Stimulated activated CD4-positive, alpha-beta T cell treated with anti-CD3 and anti-CD28 coated beads, Interleukin-4, amount 100 ng/mL, for 24 hours (primary cell): ENCODE measurements at places on chromosomes 7 and 10.
A peak's percentile ranks its signal among the peaks of the same experiment; 100 is the strongest.

- DNase-seq: no peak
Measured at GRCh38 chr10:108561649-108562048, 1361.7 kb downstream of the XPNPEP1 start.

GRCh38 chr7:132996581-132997242 is 85.2 kb downstream of the CHCHD3 start:
- DNase-seq: no peak

DNA sequence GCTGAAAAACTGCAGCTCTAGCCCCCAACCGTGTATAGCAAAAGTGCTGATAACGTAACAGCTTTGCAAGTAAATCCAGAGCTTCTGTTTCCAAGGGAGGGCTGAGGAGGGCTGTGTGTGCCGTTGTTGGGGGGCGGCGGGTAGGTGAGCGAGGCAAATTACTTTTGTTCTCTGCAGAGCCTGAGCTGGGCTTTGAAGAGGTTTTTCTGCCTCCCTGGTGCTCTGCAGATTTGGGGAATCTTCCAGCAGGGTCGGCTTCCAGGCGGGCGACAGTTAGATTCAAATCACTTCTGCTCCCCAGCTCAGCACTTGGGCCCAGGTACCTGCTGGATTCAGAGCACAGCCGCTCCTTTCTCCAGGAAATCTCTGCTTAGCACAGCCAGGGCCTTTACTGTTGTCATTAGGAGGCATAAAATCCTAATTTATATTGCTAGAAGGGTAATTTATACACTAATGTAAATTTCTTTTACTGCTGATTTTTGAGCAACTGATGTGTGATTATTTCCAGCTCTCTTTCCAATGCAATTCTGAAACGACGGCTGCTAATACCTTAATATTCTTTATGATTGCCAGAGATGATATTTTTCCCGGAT is 442.4 kb downstream of the TYW1 start:
- DNase-seq: no peak

GRCh38 chr7:121015560-121015959 is 27.0 kb downstream of the CPED1 start:
- no peak for DNase-seq

- no peak for DNase-seq
Measured at GRCh38 chr7:2490181-2490651, 14.0 kb upstream of the GRIFIN start.

GRCh38 chr7:48217266-48217665 is 46.0 kb downstream of the ABCA13 start:
- DNase-seq: no peak

GRCh38 chr10:52864201-52865106 is 91.9 kb upstream of the MBL2 start:
- DNase-seq: no peak

- no peak for DNase-seq
Measured at GRCh38 chr7:32145911-32146310, 75.7 kb upstream of the PDE1C start.

GRCh38 chr10:129039406-129040370 is 427.4 kb upstream of the MGMT start:
- DNase-seq: no peak

GRCh38 chr7:127644484-127644883 is 7.5 kb upstream of the SND1 start:
- DNase-seq: no peak

DNA sequence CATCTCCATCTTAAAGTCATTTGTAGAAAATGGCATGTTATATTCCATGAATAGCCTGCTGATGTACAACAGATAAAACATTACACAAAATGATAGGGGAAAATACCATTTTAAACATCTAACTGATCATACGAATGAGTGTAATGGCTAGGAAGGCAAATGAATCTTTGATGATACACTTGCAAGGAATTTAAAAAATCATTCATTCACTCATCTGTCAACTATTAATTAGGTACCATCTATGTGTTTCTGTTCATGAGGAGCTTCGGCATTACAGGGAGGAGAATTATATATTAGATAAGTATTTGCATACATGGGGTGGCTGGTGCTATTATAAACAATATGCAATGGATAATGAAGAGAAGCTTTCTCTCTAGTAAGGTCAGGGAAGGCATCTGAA is 183.7 kb downstream of the CACNB2 start:
- no peak for DNase-seq

DNA sequence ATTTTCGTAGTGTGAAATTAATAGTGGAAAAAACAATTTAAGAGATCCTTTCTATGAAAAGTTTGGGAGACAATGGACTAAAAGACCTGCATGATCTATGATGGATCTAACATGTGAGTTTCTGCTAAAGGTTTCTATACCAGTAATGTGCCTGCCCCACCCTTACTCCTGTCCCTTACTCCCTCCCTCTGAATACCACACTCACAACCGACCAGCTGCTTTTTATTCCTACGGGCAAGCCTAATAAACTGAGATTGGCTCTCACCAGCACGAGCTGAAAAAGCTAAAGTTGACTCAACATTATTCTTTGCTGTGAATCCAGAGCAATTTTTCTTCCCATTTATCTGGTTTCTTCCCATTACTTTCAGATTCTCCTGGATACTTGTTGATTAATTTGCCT is 17.8 kb upstream of the REEP3 start:
- DNase-seq: no peak

- DNase-seq: no peak
Measured at GRCh38 chr7:143126146-143126545, 5.7 kb upstream of the PIP start.

- no peak for DNase-seq
Measured at GRCh38 chr10:30445711-30446110, 11.7 kb downstream of the MAP3K8 start.

- no peak for DNase-seq
Measured at GRCh38 chr7:117098457-117098856, 145.2 kb downstream of the ST7 start.

GRCh38 chr7:114548081-114548980 is 133.7 kb downstream of the FOXP2 start:
- DNase-seq: no peak

- DNase-seq: no peak
Measured at GRCh38 chr10:107415446-107415845, 250.9 kb upstream of the SORCS1 start.

- no peak for DNase-seq
Measured at GRCh38 chr7:3083350-3083749, 39.7 kb upstream of the CARD11 start.

GRCh38 chr7:30505174-30505697 is 607 bp upstream of the GGCT start:
- no peak for DNase-seq

GRCh38 chr7:17940951-17941431 is 697 bp upstream of the SNX13 start:
- DNase-seq: no peak

DNA sequence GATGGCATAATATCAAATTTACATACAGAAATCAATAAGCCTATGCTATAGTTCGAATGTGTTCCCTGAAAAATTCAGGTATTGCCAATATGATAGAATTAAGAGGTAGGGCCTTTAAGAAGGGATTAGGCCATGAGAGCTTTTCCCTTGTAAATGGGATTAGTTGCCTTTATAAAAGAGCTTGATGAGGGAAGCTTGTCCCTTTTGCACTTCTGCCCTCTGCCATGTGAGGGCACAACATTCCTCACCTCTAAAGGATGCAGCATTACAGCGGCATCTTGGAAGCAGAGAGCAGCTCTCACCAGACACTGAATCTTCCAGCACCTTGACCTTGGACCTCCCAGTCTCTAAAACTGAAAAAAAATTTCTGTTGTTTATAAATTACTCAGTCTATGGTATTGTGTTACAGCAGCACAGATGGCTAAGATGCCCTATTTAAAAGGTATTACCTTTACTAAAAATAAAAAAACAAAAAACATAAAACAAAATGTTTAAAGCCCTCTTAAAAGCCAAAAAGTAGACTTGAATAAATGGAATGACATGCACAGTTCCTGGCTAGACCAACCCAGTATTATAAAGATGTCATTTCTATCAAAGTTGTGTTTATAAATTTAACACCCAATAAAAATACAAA is 909.6 kb downstream of the REEP3 start:
- DNase-seq: no peak

DNA sequence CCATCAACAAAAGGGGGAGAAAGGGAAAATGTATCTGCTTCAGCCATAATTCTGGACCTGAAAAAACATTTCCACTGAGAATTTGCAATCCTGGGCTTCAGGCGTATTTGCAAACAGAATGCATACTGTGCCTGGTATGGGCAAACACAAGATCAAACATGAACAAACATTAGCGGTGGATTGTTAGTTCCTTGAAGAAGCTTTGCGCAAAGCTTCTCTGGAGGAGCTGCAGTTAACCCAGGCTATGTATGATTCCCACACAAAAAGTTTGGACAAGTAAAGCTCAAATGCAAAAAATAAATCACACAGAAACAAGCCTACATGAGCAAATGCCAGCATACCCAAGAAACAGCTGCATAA is 20.4 kb upstream of the HILPDA start:
- no peak for DNase-seq

- no peak for DNase-seq
Measured at GRCh38 chr10:125233726-125234125, 73.4 kb upstream of the CTBP2 start.

- DNase-seq: no peak
Measured at GRCh38 chr10:124222318-124222987, 129.1 kb upstream of the CHST15 start.

- no peak for DNase-seq
Measured at GRCh38 chr10:31822616-31823318, 105.9 kb downstream of the ARHGAP12 start.

DNA sequence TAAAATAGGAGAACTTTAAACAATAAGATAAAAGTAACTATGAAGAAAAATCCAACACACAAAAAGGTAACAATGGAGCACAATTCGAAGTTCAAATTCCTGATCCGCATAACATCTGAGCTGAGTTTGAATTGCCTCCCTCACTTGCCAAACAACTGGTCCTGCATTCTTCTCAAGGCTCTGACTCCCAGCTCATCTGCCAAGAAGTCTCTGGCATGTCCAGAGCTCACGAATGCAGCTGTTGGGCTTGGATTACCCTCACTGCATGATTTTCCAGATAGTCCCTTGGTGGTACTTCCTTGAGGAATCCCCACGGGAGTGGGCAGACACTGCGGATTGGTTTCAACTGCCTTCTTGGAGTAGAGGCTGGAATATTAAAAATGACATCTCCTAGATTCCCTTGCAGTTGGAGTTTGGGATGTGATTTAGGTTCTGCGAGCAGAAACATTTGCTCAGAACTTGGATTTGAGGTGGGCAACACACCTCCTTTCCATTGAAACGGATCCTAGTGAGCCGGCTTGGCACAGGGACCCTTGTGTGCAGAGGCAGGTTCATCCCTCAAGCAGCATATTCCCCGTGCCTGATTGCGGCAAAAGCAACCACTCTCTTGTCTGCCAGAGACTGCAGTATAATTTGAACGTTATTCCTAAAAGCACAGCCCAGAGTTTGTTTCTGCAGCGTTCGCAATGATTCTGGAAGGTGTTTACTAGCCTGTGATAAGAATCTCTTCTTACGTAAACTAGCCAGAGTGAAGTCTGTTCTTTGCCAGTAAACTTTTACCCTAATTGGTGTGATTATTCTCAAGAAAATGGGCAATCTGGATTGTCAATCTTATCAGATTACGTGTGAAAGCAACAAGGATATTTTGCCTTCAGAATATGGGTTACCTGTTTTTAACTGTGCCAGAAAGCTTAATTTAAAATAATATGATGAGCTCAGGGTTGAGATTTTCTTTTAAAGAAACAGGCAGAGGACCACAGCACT is 23.4 kb upstream of the PRKCQ start:
- no peak for DNase-seq

- no peak for DNase-seq
Measured at GRCh38 chr7:46636022-46636421, 715.0 kb upstream of the IGFBP3 start.

DNA sequence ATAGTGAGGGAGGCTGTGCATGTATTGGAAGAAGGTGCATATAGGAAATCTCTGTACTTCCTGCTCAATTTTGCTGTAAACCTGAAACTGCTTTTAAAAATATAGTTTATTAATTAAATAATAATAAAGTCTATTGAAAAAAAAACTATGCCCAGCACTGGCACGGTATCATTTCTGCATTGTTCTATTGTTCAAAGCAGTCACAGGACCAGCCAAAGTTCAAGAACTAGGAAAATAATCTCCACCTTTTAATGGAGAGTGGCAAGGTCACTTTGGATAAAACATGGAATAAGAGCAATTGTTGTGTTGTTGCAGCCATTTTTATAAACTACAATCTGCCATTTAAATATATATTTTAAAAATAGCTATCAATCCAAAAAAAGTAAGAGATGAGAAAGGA is 24.7 kb downstream of the ASAH2 start:
- no peak for DNase-seq

- no peak for DNase-seq
Measured at GRCh38 chr7:12695965-12696364, 8.5 kb downstream of the ARL4A start.

GRCh38 chr10:110529596-110530011 is 31.9 kb downstream of the DUSP5 start:
- peak; percentile 37 for DNase-seq

DNA sequence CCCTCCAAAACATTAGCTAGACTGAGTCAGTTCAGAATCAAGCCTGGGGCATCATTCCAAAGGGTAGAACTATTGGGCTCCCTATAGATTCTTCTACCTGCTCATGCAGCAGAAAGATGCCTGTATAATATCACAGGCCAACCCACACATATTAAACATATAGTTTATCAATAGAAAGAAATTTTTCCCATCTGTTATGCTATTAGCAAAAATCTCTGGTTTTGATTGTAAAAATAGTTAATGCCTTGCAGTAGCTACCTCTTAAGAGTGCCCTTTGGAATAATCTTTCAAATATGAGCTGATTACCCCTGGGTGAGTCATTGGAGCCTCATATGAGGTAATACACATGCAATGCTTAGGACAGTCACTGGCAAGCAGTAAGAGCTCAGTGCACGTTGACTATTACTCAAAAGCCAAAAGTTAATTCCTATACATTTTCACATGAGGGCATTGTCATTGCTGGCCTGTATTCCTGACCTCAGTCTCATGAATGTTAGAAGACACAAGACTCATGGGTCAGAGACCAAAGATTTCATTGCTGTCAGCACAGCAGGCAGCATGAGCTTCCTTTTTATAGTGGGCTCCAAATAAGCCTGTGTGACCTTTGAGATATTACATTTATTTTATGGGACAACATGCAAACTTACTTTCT is 180.0 kb downstream of the FGFR2 start:
- no peak for DNase-seq

DNA sequence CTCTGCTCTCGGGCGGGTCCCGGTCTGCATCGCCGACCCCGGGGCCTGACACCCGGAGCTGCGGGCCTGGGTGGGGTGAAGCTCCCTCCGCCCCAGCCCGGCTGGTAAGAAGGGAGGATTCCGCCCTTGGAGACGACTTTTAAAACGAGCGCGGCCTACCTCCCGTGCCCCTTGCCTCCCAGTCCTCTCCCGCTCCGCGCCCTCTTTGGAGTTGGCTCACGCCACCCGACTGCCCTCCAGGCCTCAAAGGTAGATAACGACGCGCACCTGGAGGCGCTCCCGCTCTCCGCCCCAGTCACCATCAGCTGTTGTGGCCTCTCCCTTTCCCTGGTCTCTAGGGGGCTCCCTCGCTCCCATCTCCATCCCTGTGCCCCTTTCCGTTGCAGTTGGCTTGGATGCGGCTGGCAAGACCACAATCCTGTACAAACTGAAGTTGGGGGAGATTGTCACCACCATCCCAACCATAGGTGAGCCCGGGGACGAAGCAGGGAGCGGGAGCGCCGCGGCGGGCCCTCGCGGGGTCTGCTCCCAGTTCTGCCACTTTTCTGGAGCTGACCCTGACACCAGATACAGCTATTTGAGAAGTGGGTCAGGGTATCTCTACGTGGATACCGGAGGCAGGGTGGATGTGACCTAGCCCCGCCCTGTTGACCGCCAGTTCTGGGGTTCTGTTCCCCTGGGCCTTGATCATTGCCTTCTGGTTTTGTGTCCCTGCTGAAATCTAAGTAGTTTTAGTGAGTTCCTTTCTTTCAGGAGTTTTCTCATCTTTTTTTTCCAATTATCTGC is 679 bp downstream of the ARF5 start:
- DNase-seq: peak; percentile 33
